ENCODE measurements at places on chromosomes 12 and 14.

GRCh38 chr12:9756706-9757105 lies 4.0 kb downstream of the CD69 start:
- DNase-seq = no peak

GRCh38 chr12:102765736-102766135 lies 151.3 kb downstream of the PAH start:
- no peak for DNase-seq

DNA sequence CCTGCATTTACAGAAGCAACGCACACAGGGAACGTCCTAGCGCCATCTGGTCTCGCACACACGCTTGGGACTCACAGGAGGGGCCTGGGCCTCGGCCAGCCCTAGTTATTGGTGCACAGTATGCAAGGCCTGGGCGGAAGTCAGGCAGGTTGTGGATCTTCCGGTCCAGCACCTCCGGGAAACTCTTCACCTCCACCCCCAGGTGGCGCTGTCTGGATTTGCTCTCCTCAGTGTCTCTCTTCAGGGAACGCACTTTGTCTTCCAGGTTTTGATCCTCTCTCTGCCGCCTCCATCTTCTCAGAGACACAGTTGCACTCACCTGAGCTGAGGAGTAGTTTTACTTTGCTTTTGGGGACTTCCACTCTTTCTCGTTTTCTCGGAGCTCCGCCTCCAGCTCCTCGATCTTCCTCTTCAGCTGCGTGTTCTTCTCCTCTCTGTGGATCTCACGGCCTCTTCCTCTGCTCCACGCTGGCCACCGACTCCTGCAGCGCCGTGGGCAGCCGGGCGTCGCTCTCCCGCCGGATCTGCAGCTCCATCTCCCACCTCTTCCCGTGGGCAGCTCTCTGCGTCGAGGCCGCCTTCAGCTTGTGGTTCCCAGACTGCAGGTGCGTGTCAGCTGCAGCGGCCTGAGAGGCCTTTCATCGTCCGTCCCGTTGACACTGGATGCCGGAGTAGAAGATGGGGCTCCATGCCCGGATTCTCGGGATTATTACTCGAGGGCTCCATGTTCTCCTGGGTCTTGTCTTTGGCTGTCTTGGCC lies 933.8 kb downstream of the TMEM121 start:
- peak; percentile 71 for DNase-seq

DNA sequence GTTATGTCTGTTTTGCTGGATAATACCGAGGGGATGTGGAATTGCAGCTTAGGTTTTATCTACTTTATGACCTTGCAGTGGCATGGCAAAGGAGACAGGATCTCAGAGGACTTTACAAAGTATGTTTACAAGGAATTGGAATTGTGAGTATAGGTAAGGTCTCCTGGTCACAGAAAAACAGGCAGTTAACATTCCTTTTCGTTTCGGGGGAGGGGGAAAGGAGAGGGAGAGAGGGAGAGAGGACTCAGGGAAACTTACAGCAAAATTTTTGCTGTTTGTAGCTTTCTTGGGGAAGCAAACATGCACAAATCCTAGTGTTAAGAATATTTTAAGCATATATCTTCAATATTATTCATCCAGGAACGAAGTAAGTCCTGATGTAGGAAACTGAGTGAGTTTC lies 590.5 kb upstream of the LRFN5 start:
- no peak for DNase-seq

DNA sequence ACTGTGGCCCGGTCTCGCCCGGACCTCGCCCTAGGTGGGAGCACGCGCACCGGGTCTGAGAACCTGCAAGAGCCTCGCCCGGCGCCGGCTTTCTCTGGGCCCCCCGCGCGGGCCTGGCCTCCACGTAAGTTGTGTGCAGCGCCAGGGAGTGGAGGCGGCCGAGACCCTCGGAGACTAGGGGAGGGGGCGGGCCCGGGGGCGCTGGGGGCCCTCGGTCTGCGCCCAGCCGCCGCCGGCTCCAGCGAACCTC lies 183 bp upstream of the PRMT8 start:
- no peak for DNase-seq

- DNase-seq = no peak
These were observed 2.4 kb downstream of the ATF7 start for GRCh38 chr12:53623548-53624385.

- no peak for DNase-seq
These were observed 365.1 kb upstream of the SFSWAP start for GRCh38 chr12:131345521-131346436.

GRCh38 chr14:105507247-105507646 lies 16.2 kb downstream of the TEDC1 start:
- no peak for DNase-seq

- DNase-seq = no peak
These were observed 113.0 kb downstream of the SEC23A start for GRCh38 chr14:38989922-38990546.

DNA sequence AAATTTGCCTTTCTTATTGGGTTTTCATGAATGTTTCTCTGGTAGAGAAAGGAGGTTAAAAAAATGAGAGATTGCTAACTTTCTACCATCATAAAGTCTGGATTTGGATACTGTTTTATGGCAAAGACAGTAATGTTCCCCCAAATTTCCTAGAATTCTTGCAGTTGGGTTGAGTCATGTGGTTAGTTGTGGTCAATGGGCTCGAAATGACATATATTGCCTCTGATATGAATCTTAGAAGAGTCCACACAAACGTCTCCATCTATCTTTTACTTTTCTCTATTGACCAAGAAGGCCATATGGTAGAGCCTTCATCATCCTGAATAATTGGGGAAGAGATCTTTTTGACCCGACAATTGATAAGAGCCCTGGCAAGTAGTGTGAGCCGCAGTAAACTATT lies 119.5 kb upstream of the PMCH start:
- peak; percentile 6 for DNase-seq

- DNase-seq = no peak
These were observed 13.0 kb downstream of the TOMM20L start for GRCh38 chr14:58408681-58409215.

GRCh38 chr12:131390412-131391334 lies 320.2 kb upstream of the SFSWAP start:
- no peak for DNase-seq

DNA sequence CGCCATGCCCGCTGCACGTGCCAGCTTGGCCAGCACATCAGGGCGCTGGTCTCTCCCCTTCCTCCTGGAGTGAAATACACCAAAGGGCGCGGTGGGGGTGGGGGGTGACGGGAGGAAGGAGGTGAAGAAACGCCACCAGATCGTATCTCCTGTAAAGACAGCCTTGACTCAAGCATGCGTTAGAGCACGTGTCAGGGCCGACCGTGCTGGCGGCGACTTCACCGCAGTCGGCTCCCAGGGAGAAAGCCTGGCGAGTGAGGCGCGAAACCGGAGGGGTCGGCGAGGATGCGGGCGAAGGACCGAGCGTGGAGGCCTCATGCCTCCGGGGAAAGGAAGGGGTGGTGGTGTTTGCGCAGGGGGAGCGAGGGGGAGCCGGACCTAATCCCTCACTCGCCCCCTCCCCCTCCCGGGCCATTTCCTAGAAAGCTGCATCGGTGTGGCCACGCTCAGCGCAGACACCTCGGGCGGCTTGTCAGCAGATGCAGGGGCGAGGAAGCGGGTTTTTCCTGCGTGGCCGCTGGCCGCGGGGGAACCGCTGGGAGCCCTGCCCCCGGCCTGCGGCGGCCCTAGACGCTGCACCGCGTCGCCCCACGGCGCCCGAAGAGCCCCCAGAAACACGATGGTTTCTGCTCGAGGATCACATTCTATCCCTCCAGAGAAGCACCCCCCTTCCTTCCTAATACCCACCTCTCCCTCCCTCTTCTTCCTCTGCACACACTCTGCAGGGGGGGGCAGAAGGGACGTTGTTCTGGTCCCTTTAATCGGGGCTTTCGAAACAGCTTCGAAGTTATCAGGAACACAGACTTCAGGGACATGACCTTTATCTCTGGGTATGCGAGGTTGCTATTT lies 914 bp upstream of the CCND2 start:
- DNase-seq = peak; percentile 83

DNA sequence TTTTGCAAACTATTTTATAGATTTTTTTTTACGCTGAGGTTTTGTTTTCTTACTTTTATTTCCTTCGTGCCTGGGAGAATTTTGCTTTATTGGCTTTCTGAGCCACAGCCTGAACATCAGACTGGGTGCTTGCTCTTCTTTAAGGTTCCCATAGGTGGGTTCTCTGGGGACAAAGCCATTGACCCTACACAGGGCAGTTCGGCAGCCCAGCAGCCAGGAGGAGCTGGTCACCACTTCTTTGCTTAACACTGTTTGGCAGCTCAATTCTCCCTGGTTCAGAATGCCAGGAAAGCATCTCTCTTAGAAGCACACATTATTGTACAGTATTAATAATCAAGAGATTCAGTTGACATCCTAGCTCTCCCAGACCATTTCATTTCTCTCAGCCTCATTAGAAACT lies 140.8 kb upstream of the NEDD1 start:
- DNase-seq = no peak

- DNase-seq = no peak
These were observed 24.4 kb downstream of the NEUROD4 start for GRCh38 chr12:55044135-55044534.

GRCh38 chr14:90491221-90491885 lies 94.5 kb downstream of the CALM1 start:
- no peak for DNase-seq

DNA sequence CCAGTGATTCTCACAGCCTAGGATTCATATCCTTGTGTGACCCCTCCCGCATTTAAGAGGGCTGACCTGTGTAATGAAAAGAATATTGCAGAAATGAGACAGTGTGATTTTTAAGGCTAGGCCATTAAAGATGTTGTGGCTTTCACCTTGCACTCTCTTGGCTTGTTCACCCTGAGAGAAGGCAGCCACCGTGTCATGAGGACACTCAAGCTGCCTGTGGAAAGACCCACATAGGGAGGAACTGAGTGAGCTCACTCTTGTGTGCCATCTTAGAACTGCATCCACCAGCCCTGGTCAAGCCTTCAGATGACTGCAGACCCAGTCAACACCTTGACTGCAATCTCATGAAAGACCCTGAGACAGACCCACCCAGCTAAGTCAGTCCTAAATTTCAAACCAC lies 46.3 kb upstream of the TMPO start:
- no peak for DNase-seq

- DNase-seq = no peak
These were observed 15.4 kb downstream of the HSP90AA1 start for GRCh38 chr14:102071283-102071998.

- DNase-seq = no peak
These were observed 2.0 kb upstream of the EMP1 start for GRCh38 chr12:13194401-13195110.

DNA sequence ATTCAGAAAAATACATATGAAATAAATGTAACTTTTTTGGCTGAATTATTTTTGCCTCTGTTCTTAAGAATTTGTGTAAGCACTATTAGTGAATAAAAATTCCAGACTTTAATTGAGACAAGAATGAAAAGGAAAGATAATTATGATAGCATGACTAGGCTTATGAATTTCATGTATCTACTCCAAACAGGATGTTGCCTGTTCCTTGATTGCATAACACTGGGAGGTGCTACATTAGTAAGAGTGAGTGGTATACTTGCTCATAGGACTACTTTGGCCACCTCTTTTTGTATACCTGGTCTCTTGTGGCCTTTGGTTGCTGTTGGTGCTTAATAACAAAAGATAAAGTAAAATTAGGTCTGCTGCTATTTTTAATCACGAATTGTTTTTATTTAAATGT lies 112.8 kb downstream of the NAV3 start:
- no peak for DNase-seq

- no peak for DNase-seq
These were observed 7.2 kb downstream of the WNK1 start for GRCh38 chr12:759628-760027.

- DNase-seq = no peak
These were observed 15.9 kb upstream of the PAWR start for GRCh38 chr12:79706676-79707075.

Measured in T-helper 2 cell (primary cell).